Central memory CD8-positive, alpha-beta T cell (primary cell): ENCODE measurements at places on chromosomes 4 and X.

DNA sequence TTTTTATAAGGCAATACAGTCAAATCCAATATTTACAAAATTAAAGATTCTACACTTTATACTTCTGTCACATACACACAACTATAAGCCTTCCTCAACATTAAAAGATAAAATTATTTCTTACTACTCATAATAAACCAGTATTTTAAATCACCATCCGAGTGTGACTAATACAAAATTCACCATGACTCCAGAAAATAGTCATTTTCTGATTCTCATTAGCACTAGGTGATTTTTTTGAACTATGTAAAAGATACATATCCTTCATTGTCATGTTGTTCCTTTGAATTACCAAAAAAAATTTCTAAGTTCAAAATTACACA, 646 bp upstream of the SLC7A11 start:
- no peak for DNase-seq

DNA sequence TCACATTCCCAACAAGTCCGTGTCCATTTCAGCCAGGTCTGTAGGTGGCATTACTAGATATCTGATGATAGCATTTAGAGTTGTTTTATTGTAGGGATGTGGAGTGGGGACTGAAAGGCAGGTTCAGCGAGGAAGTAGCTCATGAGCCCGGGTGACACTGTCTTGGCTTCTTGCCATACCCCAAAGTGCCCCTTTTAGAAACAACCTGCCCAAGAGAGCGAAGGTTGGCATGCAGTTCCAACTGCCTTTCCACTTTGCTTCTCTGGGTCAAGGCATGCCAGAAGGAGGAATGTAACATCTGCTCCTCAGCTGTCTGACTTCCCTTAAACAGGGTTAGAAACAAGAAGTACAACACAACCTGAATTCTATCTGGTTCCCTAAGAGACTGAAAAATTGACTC, 9.0 kb downstream of the GRIA3 start:
- no peak for DNase-seq

DNA sequence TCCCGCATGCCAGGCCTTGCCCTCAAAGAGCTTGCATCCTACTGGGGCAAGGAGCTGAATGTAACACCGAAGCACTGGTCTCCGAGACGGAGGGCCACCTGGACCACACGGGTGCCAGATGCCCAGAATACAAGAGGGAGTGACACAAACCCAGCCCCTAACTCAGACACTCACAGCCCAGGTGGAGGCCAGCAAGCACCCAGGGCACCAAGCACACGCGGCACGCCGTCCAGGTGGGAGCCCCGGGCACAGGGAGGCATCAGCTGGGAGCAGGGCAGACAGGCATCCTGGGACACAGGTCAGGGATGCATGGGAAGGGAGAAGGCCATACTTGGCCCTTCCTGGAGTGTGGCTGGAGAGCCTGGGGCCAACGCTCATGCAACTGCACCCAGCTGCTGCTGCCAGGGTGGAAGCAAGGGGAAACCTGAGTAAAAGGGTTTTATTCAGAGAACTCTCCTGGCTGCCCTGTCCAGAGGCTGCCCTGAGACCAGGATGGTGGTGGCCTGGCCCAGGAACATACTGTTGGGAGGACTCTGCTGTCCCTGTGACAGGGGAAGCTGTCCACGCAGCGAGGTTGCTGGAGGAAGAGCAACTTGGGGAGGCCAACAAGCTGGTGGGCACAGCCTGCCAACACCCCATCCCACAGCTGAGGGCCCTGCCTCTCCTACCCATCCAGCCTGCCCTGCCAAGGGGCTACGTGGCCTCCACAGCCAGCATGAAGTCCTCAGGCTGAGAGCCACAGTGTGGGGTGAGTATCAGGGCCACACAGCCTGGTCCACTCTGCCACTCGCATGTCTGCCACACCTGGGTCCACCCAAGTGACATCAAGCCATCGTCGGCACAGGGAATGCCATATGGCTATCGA, 22.2 kb upstream of the PPP2R2C start:
- no peak for DNase-seq

- DNase-seq = no peak
Observed at GRCh38 chr4:94036964-94037363, 170.7 kb upstream of the SMARCAD1 start.

DNA sequence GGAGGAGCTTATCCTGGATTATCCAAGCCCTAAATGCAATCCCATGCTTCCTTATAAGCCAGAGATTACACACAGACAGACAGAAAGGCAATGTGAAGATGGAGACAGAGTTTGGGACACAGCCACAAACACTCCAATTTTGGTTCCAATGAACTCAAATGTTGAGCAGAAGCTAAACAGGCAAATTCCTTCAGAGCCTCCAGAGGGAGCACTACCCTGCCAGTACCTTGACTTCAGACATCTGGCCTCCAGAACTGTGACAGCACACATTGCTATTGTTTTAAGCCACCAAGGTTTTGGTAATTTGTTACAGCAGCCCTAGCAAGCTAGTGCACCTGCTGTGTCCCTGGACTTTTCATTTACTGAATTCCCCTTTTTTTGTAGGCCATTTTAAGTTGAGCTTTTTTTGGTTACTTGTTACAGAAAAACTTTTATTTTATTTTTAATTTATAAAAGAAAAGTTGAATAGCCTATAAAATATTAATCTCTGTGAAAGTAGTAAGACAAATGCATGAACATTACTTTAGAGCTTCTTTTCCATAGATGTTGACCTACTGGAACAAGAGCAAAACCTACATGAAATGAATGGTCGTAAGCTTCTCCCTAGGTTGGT, 33.4 kb upstream of the SRD5A3 start:
- no peak for DNase-seq

GRCh38 chr4:87053802-87054767, 119.3 kb downstream of the AFF1 start:
- no peak for DNase-seq

DNA sequence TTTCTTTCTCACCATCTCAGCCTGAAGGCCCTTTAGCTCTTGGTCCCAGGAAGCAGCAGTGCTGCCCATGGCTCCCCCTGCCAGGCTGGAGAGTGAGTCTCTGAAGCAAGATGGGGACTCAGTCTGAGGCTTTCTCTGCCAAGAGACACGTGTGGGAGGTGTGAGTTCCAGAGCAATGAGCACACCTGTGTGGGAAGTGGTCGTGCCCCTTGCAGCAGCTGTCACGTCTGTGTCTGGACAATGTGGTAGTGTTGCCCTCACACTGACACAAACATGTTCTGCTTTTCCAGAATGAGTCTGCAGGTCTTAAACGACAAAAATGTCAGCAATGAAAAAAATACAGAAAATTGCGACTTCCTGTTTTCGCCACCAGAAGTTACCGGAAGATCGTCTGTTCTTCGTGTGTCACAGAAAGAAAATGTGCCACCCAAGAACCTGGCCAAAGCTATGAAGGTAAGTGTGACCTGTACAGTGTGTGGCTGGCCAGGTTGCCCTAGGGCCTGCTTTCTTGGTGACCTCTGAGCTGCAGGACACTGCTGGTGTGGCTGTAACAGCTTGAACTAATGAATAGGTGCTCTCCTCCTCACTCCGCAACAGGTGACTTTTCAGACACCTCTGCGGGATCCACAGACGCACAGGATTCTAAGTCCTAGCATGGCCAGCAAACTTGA, 1.9 kb downstream of the TACC3 start:
- DNase-seq = peak; percentile 33

GRCh38 chr4:180550106-180550505, 1693.1 kb upstream of the TENM3 start:
- DNase-seq = no peak

- no peak for DNase-seq
Observed at GRCh38 chr4:54626113-54626512, 31.6 kb upstream of the KIT start.

GRCh38 chrX:149871940-149872339, 9.0 kb upstream of the MAGEA8 start:
- peak; percentile 58 for DNase-seq

- no peak for DNase-seq
Observed at GRCh38 chr4:67723341-67723740, 22.4 kb upstream of the UBA6 start.

GRCh38 chr4:71470524-71470923, 131.7 kb downstream of the SLC4A4 start:
- no peak for DNase-seq

DNA sequence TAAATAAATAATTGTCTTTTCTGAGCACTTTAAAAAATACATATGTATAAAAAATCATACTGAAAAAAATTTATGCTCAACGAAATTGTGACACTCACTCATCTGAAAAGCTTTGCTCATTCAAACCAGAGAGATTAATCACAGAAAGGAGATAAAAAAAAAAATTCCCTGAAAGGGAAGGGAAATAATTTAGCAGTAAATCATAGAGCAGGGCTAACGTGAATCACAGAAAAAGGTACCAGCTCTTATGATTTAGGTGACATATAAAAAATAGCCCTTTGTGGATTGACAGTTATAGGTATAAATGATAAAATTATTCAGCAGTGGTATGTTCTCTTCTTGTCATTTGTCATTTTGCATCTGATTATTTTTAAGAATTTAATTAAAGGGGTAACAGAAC, 552.7 kb upstream of the TENM3 start:
- no peak for DNase-seq

DNA sequence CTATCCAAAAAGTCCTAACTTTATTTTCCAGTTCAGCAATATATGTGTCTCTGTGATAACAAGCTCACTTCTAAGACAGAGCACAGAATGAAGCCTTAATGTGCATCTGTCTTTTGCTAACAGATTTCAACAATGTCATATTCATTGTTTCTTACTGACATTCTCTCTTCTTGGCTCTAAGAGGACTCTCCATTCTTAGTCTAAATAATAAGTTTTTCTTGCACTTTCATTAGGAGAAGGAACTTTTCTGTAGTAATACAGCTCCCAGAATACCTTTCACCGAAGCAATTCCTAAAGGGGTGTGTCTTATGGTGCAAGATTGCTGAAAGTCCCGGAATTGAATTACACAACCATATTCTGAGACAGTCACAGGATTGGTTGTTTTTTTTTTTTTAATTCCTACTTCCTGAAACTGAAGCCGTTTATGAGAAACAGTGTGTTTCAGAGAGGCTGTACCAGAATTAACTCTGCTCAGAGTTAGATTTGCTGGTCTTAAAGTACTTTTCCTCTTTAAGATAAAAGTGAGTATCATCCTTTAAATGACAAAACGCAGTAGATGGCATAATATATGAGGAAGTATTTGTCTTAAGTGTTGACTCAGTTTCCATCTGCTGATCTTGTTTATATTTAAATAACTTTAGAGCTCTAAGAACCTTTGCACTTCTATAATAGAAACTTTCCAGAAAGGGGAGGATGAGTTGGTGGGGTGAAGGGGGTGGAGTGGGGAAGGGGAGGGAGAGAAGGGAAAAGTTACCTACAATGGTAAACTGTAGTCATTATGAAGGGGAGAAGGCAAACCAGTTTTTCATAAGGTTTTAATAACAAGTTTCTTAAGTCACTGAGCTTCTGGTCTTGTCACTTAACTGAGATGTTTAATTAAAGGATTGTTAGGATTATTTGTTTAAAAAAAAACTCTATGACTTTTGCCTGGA, at the start of gene ALPK1:
TSS of gene ALPK1 (plus strand) at position 421 of the 932 bp plus-strand sequence.
- DNase-seq = no peak

DNA sequence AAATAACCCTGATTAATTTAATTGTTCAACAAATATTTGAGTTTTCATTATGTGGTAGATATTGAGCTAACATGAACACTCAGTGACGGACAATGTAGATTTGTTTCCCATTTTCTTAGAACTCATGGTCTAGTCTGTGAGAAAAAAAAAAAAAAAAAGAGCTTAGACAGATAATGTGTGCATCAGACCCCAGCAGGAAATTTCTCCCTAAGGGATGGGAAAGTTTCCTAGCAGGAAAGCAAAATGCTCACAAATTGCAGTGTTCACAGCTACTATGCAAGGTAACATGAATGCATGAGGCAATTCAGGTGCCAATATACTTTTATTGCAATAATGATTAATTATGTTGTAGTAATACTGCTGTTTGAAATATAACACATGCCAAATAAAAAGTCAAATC, 843.2 kb upstream of the SLIT2 start:
- no peak for DNase-seq

GRCh38 chr4:111960241-111960667, 185.0 kb upstream of the FAM241A start:
- DNase-seq = no peak

GRCh38 chr4:53592686-53593501, 1.6 kb upstream of the LNX1 start:
- no peak for DNase-seq

GRCh38 chrX:47148946-47149345, 3.9 kb downstream of the RBM10 start:
- no peak for DNase-seq

- DNase-seq = no peak
Observed at GRCh38 chr4:78767350-78767749, 8.8 kb upstream of the BMP2K start.

- no peak for DNase-seq
Observed at GRCh38 chrX:46236411-46236810, 308.8 kb downstream of the ZNF674 start.

DNA sequence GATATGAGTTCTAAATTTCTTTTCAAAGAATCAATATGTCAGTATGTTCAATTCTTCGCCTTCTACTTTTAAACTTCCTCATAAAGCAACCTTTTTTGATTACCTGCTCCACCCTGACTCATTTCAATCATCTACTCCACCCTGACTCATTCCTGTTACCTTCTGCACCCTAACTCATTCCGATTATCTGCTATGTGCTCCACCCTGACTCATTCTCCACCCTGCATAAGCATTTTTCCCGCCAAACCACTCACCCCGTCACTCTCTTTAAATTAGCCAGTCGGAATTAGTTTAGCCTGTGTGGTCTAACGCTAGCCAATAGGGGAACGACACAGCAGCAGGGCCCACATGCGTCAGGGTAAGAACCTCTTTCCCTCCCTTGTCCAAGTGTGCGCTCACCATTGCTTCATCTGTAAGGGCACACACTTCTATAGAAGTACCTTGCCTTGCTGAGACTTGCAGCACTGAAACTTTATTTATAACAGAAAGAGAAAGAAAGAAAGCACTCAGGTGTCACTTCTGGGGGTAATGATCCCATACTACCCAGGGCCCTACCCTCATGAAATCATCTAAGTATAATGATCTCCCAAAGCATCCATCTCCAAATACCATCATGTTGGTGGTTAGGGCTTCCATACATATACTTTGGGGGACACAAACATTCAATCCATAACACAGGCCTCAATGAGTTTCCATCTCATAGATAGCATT, 875.2 kb downstream of the RAPGEF2 start:
- no peak for DNase-seq

DNA sequence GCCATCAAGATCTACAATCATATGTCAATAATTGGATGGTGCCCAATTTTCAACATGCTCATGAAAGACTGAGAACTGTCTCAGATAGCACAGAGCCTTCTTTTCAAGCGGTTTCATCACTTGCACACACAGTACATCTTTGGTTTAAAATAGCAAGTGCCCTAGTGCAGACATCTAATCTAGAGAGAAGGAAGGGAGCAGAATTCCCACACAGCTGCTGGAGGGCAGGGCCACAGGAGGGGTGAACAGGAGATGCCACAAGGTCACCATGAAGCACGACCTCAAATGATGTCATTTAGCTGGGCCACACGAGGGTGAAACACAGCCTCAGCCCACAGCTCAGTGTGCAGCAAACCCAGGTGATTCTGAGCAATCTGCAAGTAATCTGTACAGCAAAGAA, 24.3 kb downstream of the LEF1 start:
- no peak for DNase-seq
